ENCODE measurements at places on chromosomes 4 and X.

DNA sequence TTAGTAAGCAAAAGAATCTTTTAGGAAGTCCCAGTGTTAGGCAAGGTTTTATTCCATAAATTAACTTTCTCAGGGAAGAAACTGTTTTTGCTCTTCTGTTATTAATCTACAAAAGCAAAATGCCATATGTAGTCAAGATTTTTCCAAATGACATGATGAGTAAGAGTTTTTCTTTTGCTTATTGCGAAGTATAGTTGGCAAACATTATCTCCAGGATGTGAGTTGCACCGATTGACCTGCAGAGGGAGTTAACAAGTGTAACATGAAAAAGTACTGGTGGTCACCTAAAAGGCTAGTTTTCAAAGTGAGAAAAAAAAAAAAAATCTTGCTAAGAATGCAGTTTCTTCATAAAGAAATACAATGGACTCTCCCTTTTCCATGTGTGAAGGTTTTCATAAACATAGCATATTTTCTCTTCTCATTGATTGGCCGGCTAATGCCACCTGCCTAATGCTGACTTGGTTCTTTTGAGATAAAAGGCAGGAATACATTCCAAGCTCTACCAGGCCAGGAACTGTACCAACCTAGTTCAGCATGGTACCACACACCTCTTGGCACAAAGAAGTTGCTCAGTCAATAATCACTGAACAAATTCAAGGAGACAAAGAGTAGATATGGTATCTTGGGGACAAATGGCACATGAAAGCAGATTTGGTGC is 100.2 kb downstream of the LNX1 start:
- peak; percentile 86 for DNase-seq

DNA sequence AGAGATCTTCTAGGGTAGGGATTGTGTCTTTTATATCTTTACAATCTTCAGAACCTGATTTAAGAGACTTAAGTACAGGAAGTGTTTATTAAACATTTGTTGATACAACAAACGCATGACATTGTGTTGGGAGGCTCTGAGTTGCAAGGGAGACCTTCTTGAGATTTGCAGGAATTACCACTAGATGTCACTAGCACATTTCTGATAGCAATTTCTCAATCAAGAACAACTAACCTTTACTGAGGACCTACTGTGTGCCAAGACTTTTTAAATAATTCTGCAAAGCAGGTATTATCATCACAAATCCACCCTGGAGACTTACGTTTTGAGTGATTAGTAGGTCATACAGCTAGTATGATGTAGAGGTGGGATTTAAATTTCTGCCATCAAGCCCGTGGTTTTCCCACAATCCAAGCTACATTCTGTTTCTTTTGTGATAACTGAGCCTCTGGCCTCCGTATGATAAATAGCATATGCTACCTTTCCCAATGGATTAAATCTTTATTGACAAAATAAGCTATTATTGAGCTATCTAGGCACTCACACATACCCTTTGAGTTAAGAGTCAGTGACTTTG is 986.0 kb downstream of the CCSER1 start:
- no peak for DNase-seq

GRCh38 chr4:38464328-38464727 is 199.7 kb upstream of the KLF3 start:
- DNase-seq = no peak

GRCh38 chrX:42119076-42119475 is 195.7 kb upstream of the CASK start:
- DNase-seq = no peak

GRCh38 chrX:125101971-125102755 is 217.5 kb upstream of the TEX13C start:
- no peak for DNase-seq

DNA sequence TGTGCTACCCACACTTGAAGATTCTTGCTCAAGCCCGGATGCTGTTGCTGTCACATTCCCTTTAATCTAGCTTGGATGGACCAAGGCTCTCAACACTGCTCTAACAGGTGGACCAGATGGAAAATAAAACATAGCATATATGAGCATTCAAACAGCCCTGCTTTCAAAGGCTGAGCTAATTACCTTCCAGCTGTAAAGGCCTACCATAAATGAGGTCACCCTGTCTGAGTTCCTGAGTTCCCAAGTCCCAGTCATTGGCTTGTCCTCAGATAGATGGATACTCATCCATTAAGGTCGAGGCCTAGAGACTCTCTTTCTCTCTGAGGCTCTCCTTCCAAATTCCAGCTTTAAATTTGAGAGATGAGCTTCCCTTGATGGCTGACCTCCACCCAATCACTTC is 147.5 kb downstream of the STOX2 start:
- DNase-seq = no peak

DNA sequence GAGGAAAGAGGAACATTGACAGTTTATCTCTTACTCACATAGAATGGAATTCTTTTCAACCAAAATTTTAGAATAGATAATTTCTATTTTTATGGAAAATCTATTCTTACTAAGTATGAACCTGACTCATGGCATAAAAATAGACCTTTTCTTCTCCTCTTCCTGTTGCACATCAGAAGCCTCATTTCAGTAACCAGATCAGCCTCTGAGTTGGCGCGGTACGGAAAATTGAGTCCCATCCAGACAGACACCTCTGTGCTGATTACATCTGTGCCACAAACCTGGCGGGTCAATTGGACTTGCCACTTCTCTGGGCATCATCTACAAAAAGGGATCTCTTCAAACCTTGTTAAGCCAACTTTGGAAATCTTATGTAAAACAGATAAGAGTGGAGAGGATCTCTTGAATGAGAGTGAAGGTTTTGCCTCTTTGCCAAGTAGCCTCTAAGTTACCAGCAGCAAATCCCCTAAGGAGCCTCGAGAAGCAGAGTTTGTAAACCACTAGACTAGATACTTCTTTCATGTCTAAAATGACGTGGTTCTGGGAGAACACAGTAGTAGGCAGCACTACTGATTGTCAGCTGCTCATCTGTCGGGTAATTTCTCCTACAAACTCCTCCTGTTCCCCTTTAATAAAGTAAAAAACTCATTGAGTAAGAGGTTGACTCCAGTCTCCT is 37.4 kb downstream of the TENM3 start:
- no peak for DNase-seq

DNA sequence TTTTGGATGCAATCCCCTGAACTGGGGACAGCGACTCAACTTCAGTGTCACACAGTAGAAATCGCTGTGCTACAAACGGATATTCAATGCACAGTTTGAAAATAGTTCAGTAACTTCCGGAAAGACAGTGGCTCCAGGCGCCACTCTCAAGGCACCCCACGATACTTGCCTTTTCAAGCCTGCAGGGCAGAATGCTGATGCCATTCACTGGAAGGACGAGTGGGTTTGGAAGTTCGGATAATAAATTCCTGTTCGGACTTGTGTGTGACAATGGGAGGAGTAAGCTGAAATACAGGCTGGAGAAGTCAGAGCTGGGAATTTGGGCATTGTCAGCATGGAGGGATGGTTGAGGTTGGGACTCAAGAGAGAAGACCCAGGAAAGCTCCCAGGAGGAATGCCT is 64.3 kb upstream of the HELT start:
- DNase-seq = no peak

DNA sequence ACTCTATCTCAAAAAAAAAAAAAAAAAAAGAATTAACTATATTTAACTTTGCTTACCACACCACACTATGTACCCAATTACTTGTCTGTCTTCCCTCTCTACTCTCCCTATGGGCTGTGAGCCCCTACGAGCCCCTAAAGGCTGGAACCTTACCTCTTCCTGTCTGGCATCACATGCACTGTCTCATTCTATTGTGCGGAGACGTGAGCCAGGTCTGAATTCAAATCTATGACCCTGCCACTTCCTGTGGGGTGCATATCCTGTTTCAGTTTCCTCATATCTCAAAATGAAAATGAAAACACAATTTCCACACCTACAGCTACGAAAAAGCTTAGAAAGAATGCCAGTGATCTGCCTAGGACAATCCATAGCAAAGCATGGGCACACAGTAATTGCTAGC is 42.9 kb upstream of the HS3ST1 start:
- DNase-seq = no peak

DNA sequence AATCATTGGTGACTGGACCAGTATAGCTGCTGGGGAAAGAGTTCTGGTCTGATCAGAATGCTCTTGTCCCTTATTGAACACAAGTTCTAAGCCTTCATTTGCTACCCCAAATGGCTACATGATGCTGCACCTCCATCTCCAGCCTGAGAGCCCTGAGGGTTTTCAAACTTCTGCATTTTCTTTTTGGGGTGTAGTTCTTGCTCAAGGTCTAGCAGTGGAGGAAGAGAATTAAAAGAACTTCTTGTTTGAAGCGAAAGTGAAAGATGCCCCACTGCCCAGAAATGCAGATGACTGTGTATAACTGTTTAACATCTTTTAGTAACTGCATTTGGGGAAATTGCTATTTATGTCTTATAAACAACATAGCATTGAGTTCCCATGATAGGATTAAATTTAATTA is 38.5 kb downstream of the LAMTOR3 start:
- no peak for DNase-seq

DNA sequence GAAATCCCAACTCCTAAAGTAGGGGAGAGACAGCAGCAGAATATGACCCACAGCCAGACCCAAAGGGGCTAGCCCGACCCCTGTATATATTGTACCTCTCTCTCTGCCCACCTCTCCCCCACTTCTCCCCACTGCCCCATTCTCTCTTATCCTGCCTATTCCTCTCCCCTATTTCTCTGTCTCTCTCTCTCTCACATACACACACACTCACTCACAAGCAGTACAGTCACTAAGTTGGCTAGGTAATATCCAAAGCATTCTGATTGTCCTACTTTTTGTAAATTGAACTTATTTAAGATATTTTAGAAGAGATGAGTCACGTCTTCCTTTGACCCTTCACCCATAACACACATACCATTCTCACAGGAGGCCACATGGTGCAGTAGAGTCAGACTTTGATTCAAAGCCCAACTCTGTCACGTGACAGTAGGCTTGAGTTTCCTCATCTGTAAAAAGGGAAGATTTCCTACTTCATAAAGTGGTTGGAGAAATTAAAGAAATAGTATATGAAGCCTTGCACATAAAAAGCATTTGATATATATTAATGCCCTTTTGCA is 29.5 kb downstream of the SRPX2 start:
- peak; percentile 26 for DNase-seq

GRCh38 chrX:65671286-65671685 is 3.8 kb downstream of the MSN start:
- no peak for DNase-seq

DNA sequence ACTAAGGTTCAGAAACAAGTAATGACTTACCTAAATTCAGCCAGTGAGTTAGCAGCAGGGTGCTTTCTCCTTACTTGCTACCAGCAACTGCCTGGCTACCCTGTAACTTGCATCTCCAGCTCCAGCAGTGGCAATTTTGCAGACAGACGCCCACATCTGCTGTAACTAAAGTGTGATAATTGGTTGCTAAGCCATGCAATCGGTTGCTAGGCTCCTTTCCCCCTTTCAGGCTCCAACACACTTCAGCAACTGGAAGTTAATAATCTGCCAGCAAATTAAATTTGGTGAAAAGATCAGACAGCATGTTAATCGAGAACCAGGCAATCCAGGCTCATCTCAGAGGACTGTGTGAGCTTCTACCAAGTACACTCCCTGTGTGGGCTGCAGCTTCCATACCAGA is 24.2 kb upstream of the ARHGEF9 start:
- DNase-seq = no peak

- DNase-seq = no peak
These were observed 27.5 kb downstream of the STOX2 start for GRCh38 chr4:183932576-183932975.

DNA sequence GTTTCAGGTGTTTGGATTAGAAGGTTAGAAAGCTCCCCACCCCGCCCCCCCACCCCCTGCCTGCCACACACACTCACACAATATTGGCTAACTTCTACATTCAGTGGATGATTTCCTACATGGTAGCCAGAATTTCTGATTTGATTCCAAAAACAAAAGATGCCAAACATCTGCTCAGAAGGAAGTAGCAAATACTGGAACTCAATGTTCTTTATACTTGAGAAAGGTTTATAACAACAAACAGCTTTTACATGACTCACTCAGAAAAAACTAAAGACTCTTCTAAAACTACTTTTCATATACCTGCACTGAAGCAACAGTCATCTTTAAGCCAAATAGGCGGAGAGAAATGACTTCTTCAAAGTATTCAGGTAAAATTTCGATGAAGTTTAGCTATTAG is 750.5 kb upstream of the POU3F4 start:
- DNase-seq = no peak

DNA sequence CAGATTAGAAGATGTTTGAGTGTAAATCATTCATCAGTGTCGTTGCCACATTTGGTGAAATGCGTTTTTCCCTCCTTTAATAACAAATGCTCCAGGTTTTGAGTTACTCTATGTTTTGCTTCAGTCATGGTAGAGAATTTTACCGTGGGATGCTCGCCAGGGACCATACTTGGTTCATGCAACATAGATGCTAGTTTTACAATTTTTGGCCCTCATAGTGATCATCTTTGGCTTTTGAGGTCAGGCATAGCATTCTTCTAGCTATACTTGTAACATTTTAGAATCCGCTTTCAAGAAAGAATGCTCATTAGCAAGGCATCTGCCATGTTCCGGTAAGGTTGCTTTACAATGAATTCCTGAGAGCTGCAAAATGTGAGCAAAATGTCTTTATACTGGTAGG is 147.2 kb downstream of the SPCS3 start:
- DNase-seq = peak; percentile 87

DNA sequence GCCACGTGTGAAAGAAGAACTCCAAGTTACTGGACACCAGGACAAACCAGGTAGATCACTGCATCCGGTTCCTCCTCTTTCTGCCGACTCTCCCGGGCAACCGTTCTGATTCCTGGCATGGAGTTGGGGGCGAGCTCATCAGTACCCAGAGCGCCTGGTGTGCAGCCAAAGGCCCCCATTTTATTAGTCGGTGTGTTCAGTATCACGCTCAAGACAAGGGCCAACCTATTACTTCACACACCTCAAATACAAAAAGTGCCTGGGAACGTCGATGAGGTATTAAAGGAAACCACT is 2.8 kb upstream of the CTBP1 start:
- no peak for DNase-seq

DNA sequence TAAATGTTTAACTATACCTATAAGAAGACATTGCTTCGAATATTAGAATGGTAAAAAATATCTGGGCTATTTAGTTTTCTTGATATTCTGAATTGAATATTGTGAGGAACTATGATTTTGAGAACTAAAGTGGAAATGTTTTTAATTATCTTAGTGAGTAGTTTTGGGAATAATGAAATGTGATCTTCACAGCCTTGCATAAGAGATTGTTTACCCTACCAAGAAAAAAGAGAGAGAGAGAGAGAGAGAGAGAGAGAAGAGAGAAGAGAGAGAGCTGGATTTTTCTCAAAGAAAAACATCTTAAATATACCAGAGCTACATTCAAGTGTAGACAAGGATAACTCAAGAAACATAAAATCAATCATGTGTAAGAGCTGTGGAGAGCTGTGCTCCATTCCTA is 148.7 kb upstream of the MAD2L1 start:
- DNase-seq = no peak

DNA sequence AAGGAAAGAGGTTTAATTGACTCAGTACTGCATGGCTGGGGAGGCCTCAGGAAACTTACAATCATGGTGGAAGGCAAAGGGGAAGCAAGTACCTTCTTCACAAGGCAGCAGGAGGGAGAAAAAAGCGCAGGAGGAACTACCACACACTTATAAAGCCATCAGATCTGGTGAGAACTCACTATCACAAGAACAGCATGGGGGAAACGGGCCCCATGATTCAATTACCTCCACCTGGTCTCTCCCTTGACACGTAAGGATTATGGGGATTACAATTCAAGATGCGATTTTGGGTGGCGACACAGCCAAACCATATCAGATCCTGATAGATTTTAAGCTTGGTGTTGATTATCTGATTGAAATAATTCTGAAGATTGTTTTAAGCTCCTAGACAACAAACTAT is 218.7 kb downstream of the CBR4 start:
- no peak for DNase-seq

GRCh38 chr4:123743848-123744247 is 347.3 kb downstream of the SPRY1 start:
- no peak for DNase-seq
